ENCODE measurements at places on chromosomes 2 and 18.
A peak's percentile ranks its signal among the peaks of the same experiment; 100 is the strongest.

- peak; percentile 43 for DNase-seq
Observed at GRCh38 chr18:63505566-63506335, 29.0 kb downstream of the SERPINB5 start.

- DNase-seq, result no peak
Observed at GRCh38 chr2:238146884-238147544, 8.5 kb downstream of the KLHL30 start.

- DNase-seq, result peak; percentile 85
Observed at GRCh38 chr2:70214953-70215549, 24.2 kb upstream of the C2orf42 start.

GRCh38 chr2:207528980-207529329 is 807 bp upstream of the CREB1 start:
- peak; percentile 59 for DNase-seq

DNA sequence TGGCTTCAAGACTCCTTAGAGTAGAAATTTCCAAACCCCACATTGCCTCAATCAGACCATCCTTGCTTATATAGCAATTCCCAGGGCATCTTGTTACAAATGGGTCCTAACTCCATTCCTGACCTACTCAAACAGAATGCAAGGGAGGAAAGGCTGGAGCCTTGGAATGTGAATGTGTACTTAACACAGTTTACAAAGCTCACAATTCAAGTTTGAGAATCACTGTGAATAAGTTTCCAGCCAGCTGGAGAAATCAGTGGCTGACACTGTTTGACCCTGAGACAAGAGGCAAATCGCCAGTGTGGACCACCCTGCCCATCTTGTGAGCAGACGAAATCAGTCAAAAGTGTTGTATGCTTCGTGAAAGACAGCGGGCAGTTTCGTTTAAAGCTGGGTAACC is 65.5 kb downstream of the SOWAHC start:
- DNase-seq, result no peak

DNA sequence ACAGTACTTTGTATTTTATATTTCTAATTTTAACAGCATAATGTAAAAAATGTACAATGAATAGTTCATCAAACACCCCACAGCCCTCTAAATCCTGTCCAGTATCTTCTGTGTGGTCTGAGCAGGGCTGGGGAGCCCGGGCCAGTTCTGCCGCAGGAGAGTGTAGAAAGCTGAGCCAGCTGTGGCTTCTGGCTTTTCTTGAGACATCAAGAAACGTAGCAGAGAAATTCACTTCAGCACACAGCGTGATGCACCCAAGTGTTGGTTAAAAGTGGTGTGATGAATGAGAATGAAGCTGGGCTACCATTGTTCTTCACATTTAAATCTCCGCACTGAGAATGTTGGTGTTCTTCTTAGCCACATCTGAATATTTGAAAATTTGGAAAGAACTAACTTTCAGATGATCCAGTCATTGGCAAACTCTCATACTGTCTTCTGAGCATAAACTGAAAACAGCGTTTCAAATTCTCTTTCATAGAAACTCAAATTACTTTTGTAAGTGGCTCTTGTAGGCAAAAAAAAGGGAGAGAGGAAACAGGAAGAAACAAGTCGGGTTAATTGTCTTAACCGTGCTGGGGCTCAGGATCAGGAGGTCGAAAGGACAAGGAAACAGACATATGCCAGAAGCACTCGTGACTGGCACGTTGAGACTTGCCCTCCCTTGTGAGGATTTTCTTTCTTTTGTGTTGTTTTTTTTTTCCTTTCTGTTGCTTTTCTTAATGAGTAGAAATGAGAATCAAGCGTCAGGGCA is 23.4 kb upstream of the TMEM87B start:
- peak; percentile 7 for DNase-seq

DNA sequence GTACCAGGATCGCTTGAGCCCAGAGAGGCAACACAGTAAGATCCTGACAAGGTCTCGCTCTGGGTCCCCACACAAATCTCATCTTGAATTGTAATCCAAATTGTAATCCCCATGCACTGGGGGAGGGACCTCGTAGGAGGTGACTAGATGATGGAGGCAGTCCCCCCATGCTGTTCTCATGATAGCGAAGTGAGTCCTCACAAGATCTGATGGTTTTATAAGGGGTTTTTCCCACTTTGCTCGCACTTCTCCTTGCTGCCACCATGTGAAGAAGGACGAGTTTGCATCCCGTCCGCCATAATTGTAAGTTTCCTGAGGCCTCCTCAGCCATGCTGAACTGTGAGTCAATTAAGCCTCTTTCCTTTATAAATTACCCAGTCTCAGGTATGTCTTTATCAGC is 46.0 kb upstream of the SERTAD2 start:
- DNase-seq, result no peak
